Type B pancreatic cell (in vitro differentiated cells): ENCODE measurements at places on chromosomes 16 and 17. TPM values are rescaled to one million over a fixed set of nuclear protein-coding genes. Genes with fewer than 3 reads are reported as not detected.

The KRT9 gene
- 0.85 and 7.4 TPM in 2 replicates for total RNA-seq

The CCDC78 gene
- 1.2 and 3.9 TPM in 2 replicates for total RNA-seq

The C16orf89 gene
- 0.75 and 2.1 TPM in 2 replicates for total RNA-seq

The CD79B gene
- total RNA-seq = not detected in 2 replicates

The CDIPT gene
- total RNA-seq = 58.0 and 73.3 TPM in 2 replicates

The ACSM2A gene
- 0.14 and 1.8 TPM in 2 replicates for total RNA-seq

The C17orf107 gene
- total RNA-seq = 4.4 and 9.3 TPM in 2 replicates

The SEC14L5 gene
- total RNA-seq = 0.71 and 0.92 TPM in 2 replicates

The CLEC18B gene
- total RNA-seq = 0.69 and 8.2 TPM in 2 replicates

The SDR42E1 gene
- total RNA-seq = 0.02 TPM in 1 of 2 replicates, not detected in the other

The ZNF771 gene
- total RNA-seq = 4.7 and 15.5 TPM in 2 replicates

The NLRC5 gene
- 1.7 and 2.7 TPM in 2 replicates for total RNA-seq

The C16orf74 gene
- total RNA-seq = 3.1 and 4.9 TPM in 2 replicates

The CCL16 gene
- not detected in 2 replicates for total RNA-seq

The RHBDL1 gene
- total RNA-seq = 2.2 and 2.7 TPM in 2 replicates

The TEX14 gene
- total RNA-seq = 0.17 and 0.34 TPM in 2 replicates

The C17orf78 gene
- total RNA-seq = 1.6 TPM in 1 of 2 replicates, not detected in the other

The MYOCD gene
- total RNA-seq = 0.07 and 0.31 TPM in 2 replicates

The MYH2 gene
- total RNA-seq = not detected in 2 replicates

The CCL7 gene
- not detected in 2 replicates for total RNA-seq

The OTOP3 gene
- total RNA-seq = 0.80 and 1.3 TPM in 2 replicates

The ARHGAP23 gene
- total RNA-seq = 114 and 333 TPM in 2 replicates

The CPHXL2 gene
- not detected in 2 replicates for total RNA-seq

The TOP2A gene
- total RNA-seq = 65.8 and 248 TPM in 2 replicates
